ENCODE measurements at places on chromosomes 7 and 10.

DNA sequence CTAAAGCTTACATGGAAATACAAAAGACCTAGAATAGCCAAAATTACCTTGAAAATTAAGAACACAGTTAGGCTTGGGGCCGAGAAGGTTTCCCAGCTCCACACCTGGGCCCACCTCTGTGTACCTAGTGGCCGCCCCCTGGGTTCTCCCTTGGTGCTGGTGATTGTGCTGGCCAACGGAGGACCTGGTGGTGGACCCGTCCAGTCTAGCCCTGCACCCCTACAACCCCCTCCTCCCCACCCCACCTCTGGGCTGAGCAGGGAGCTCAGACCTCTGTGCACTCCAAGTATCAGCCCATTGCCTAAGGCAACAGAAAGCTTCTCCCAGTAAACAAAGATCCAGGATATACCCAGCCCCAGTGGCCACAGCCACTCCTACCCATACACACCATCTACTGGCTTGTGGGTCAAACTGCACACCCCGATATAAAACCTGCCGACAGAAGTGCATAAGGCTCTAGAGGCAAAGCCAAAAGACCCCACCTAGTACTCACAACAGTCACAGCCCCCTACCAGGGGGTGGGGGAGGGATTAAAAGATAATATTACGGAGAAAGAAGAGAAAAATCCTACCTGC is 105.0 kb upstream of the DIP2C start:
- DNase-seq: peak; percentile 9

DNA sequence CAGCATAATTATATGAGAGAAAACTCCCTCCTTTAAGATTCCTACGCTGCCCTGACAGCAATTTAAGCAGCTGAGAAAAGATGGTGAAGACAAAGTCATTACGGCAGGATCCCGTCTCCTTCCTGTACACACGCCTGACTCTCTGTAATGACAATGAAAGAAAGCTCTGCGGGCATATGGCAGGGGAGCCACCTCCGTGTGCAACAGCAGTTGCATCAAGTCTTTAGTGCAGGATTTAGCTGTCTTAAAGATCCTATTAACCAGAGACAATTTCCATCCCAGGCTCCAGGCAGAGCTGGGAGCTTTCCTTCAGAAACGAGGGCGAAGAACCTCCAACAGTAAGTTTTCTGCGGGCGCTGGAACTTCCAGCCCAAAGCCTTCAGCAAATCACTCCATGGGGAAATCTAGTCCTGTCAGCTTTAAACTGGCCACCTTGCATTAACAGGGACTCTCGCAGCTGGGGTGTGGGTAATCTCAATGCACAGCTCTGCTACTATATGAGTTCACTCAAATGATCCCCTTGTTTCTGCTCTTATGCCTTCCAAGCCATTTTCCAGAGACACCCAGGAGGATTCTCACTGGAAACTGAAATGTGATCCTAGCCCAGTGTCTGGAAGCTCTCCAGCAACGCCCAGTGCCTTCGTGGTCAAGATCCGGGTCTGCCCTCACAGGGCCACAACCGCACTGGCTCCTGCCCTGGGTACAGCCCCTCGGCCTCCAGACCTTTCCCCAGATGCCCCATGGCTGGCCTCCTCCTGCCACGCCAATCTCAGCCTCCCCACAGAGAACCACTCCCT is 74.9 kb downstream of the CTBP2 start:
- no peak for DNase-seq

GRCh38 chr10:66924674-66925345 is 1.0 kb upstream of the LRRTM3 start:
- no peak for DNase-seq

- DNase-seq: peak; percentile 32
Measured at GRCh38 chr7:13749636-13750035, 239.8 kb downstream of the ETV1 start.

- no peak for DNase-seq
Measured at GRCh38 chr7:21722371-21722770, 179.5 kb downstream of the DNAH11 start.

DNA sequence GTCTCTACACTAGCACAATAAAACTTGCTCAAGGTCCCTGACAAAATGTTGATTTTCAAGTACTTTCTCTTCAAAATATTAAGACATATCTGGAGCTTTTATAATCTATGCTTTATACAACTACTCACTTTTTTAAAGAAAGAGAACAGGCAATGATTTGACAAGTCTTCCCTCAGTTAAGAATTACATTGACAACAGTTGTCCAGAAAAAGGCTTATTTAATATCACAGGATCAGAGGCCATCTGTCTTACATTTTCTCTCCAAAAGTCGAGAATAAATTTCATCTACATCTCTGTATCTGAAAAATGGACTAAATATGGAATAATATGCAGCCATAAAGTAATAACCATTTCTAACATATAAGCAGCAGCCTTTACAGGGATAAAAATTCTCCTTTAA is 8.2 kb upstream of the RNF148 start:
- no peak for DNase-seq
